ENCODE measurements at places on chromosomes 5 and 9.

- DNase-seq: no peak
- no peaks in the 10 kb centered on the region for H3K27me3 ChIP-seq
- H3K4me3 ChIP-seq: no peak overlapping the region
- no peak overlapping the region for H3K27ac ChIP-seq
- H3K36me3 ChIP-seq: peaks cover 63% of the 10 kb centered on the region
These were observed 63.1 kb upstream of the RETREG1 start for GRCh38 chr5:16679863-16680262.

- H3K27me3 ChIP-seq: no peaks in the 10 kb centered on the region
- H3K36me3 ChIP-seq: peaks cover 6% of the 10 kb centered on the region
- no peak for DNase-seq
- no peak overlapping the region for H3K27ac ChIP-seq
- no peak overlapping the region for H3K4me3 ChIP-seq
These were observed 50.2 kb downstream of the PSMB7 start for GRCh38 chr9:124365036-124365435.

- no peaks in the 10 kb centered on the region for H3K4me1 ChIP-seq
- no peaks in the 10 kb centered on the region for H3K27me3 ChIP-seq
- no peak for DNase-seq
These were observed 507.6 kb downstream of the CETN3 start for GRCh38 chr5:89901983-89902382.

GRCh38 chr9:120387257-120388002, 192.5 kb downstream of the CDK5RAP2 start:
- H3K27me3 ChIP-seq: no peaks in the 10 kb centered on the region
- peaks cover 9% of the 10 kb centered on the region for H3K36me3 ChIP-seq
- H3K4me1 ChIP-seq: peaks cover 55% of the 10 kb centered on the region
- H3K4me3 ChIP-seq: no peak overlapping the region

GRCh38 chr9:130606887-130607600, 27.7 kb downstream of the FUBP3 start:
- no peak overlapping the region for H3K27ac ChIP-seq
- H3K27me3 ChIP-seq: no peaks in the 10 kb centered on the region
- H3K4me3 ChIP-seq: no peak overlapping the region
- DNase-seq: no peak
- no peaks in the 10 kb centered on the region for H3K4me1 ChIP-seq

DNA sequence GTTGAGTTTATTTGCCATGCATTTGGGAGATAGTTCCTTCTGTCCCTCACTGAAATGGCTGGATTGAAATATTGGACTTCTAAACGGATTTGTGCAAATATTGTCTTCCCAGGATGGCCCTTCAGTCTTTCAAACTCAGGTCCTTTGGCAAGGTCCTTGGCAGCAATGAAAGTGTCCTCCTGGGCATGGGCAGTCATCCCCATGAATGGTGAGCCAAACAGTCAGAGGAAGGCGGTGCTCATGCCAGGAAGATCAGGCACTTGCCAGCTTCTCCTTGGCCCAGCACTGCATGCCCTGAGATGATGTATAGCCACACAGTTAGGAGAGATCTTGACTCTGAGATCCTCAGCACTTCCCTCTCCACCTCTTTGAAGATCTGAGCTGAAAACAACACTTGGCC, 221.4 kb upstream of the KLF4 start:
- H3K4me1 ChIP-seq: peaks cover 3% of the 10 kb centered on the region
- no peak overlapping the region for H3K4me3 ChIP-seq
- DNase-seq: no peak
- H3K27ac ChIP-seq: no peak overlapping the region

GRCh38 chr9:105194234-105194633, 50.2 kb upstream of the SLC44A1 start:
- H3K4me3 ChIP-seq: no peak overlapping the region
- no peaks in the 10 kb centered on the region for H3K36me3 ChIP-seq
- H3K4me1 ChIP-seq: peaks cover 6% of the 10 kb centered on the region
- peaks cover 9% of the 10 kb centered on the region for H3K27me3 ChIP-seq
- H3K27ac ChIP-seq: no peak overlapping the region

- H3K27me3 ChIP-seq: no peaks in the 10 kb centered on the region
- H3K4me1 ChIP-seq: no peaks in the 10 kb centered on the region
- DNase-seq: no peak
These were observed 9.3 kb upstream of the MEGF9 start for GRCh38 chr9:120723565-120723964.

DNA sequence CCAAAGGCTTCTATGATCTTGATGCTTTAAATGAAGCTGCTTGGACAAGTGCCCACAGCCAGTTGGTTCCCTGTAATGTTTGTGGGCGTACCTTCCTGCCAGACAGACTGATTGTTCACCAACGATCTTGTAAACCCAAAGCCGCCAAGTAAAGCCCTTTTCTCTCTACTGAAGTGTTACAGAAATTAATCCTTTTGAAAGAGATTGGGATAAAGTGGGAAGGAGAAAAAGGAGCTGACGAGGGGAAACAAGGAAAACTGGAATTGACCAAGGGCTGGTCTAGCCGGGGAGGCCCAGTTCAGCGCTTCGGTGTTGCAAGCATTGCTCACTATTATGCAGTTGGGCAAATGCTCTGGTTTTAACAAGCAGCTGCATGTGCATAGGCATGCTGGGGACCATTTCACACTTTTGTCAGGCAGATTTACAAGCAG, 53.2 kb downstream of the ZNF474 start:
- no peaks in the 10 kb centered on the region for H3K27me3 ChIP-seq
- peak overlapping the region; percentile 80 for H3K27ac ChIP-seq
- H3K4me1 ChIP-seq: peaks cover 34% of the 10 kb centered on the region
- H3K36me3 ChIP-seq: no peaks in the 10 kb centered on the region

- H3K4me3 ChIP-seq: no peak overlapping the region
- no peak overlapping the region for H3K27ac ChIP-seq
- H3K36me3 ChIP-seq: peaks cover 64% of the 10 kb centered on the region
- no peaks in the 10 kb centered on the region for H3K27me3 ChIP-seq
These were observed 27.2 kb downstream of the SCAMP1 start for GRCh38 chr5:78387468-78388153.

Data from mesothelial cell of epicardium (in vitro differentiated cells).